ENCODE measurements at places on chromosomes 11 and 22.

- DNase-seq, result no peak
Measured at GRCh38 chr11:70415191-70415590, 16.9 kb downstream of the CTTN start.

DNA sequence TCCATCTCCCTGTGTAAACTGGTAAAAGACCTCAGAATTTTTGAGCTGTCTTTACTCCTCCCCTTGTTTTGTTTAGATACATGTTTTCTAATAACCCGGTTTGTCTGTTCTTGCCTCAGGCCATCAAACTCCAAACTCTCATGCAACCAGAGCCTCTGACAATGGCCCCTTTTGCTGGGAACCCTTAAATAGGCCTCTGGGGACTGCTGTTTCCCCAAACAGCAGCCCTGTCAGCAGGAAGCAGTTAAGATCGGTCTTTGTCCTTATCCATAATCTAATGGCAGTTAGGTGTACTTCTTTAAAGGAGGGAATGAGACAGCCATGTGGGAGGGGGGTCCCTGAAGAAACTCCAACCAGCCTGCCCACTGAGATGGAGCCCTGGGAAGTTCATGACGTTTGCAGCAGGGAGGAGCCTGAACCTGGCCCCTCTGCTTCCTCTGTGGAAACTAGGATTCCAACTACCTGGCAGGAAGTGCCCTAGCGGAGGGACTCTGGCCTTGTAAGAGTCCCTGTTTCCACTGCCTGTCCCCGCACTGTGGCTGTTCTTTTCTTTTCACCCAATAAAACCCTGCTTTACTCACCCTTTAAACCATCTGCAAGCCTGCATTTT lies 1354.4 kb downstream of the LRRC4C start:
- DNase-seq, result no peak

GRCh38 chr11:119608781-119609180 lies 120.2 kb downstream of the NECTIN1 start:
- DNase-seq, result no peak

DNA sequence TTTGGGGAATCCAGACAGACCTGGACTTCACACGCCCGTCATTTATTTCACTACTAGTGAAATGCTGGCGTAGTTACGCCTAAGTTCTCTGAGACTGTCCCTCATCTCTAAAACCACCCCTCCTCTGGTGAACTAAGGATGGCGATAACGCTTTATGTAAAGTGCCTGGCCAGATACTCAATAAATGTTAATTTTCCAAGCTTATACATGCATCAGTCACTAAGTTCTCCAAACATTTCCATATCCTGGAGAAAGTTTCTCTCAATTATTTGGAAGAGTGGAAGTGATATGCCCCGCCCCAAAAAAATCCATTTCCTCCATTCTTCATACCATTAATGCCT lies 1.1 kb upstream of the FBXO3 start:
- DNase-seq, result no peak

DNA sequence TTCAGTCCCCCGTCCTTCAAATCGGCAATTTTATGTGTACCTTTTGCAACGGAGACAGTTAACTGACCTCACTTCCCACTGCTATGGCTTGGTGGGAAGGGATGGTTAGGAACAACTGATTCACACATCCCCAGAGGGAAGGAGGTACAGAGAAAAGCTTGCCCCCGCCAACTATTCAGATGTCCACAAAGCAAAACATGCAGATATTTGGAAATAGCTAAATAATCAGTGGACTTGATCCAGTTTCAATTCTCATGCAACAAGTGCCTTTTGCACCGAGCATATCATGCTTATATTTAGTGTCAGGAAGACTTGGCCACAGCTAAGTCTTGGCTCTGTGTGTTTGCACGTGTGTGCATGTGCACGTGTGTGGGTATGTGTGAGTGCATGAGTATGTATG lies 144.6 kb downstream of the SNX19 start:
- DNase-seq, result no peak

- DNase-seq, result no peak
Measured at GRCh38 chr11:105244160-105244825, 104.7 kb upstream of the CARD18 start.

DNA sequence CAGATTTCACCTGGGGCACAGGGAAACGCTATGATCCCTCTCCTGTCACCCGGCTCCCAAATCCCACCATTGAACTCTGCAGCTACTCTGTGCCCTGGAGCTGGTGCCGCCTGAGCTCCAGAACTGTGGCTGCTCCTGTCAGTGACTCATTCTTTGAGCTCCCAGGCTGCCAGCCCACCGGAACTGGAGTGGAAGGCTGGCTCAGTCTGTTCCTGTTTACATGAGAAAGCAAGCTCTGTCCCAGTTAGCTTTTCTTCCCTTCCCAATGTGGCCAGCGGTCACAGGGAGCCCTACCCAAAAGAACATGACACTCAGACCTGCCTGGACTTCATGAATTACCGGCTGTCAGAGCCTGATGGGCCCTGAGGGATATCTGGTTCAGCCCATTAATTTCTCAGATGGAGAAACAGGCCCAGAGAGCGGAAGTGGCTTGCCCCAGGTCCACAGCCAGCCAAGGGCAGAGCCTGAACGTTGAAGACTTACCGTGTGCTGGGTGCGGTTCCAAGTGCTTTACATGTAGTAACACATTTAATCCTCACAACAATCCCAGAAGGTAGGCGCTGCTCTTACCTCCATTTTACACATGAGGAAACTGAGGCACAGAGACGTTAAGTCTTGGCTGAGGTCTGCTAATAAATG lies 23.8 kb upstream of the IGSF22 start:
- peak; percentile 70 for DNase-seq

GRCh38 chr11:102345904-102346303 lies 1.1 kb upstream of the BIRC2 start:
- DNase-seq, result no peak

DNA sequence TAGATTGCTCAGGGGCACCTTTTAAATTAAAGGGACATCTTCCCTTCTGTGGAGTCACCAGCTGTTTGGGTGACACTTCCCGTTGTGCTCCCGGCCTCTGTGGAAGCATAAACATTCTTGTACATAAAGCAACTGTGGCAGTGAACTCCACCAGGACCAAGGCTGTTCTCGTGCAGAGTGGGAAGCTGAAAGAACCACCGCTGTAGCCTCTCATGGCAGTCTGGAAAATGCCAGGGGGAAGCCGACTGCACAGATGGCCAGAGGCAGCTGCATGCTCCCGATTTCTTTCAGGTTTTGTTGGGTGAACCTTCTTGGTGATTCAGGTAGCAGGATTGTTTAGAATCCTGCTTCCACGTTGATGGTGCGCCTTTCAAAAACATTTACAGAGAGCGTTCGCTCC lies 10.3 kb downstream of the UBASH3B start:
- DNase-seq, result no peak

DNA sequence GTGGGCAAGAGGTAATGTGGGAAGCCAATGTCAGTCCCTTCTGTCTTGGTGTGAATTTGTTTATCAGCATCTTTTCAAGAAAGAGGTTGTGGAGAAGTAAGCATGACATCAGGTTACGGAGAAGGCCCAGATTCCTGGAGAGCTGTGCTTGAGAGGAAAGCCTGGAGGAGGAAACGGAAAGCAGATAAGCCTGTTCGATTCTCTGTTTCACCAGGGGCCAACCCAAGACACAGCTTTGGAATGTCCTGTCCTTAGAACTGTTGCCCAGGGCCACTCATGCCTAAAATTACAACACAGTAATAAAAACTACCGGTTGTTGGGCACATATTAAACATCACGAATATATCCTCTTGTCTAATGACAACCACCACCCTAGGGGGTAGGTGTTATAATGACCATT lies 148.5 kb downstream of the NAV2 start:
- no peak for DNase-seq
